ENCODE measurements at places on chromosomes 1 and 21.

GRCh38 chr21:26717146-26717739 is 128.0 kb downstream of the ADAMTS1 start:
- DNase-seq: peak; percentile 46

DNA sequence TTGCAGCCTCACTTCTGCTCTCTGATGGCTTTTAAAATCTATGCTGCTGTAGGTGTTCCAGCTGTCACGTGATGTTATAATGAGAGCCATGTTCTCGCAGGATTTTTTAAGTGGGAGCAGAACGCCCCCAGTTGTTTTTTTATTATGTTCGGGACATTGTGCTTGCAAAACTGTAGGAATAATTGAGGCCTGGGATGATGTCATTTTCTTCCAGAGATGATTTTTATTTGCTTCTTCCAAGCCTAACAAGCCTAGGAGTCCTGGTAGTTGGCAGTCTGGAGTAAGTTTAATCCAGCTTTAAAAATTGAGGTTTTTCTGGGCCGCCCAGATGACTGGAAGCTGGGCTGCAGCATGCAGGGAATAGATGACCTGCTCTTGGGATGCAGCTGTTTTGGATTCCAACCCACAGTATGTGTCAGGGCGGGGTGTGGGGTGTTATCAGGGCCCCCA is 34.6 kb upstream of the CHIT1 start:
- DNase-seq: peak; percentile 50

DNA sequence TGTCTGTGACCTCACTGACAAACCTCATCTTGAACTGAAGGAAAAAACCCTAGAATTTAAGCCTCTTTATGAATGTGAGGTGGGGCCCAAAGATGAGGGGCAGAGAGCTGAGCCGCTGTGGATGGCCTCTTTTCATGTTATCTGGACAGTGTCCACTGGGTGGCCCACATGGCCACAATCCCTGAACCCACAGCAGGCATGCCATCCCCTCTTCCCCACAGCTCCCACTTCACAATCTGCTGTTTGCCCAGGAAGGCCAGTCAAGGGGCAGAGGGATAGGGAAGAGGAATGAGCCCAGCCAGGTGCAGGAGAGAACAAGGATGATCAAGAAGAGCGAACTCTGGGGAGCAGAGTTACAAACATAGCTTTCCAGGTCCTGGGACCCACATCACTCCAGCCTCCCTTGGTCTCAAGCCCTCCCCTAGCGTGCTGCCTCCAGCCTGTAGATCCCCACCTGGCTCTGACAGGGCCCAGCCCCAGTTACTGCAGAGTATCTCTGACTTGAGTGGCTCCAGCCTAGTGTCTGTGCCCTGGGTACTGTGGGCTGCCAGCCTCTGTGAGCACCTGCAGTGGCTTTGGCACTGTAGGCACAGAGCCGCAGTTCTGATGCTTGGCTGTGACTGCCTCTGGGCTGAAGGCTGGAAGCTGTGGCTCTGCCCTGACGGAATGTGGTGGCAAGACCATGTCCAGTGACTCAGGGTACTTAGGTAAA is 1.9 kb upstream of the SLFNL1 start:
- DNase-seq: peak; percentile 58

DNA sequence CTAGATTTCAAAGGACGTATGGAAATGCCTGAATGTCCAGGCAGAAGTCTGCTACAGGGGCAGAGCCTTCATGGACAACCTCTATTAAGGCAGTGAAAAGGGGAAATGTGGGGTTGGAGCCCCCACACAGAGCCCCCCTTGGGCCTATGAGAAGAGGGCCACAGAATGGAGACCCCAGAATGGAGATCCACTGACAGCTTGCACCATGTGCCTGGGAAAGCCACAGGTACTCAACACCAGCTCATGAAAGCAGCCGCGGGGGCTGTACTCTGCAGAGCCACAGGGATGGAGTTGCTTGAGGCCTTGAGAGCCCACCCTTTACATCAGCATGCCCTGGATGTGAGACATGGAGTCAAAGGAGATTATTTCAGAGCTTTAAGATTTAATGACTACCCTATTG is 108.7 kb downstream of the DMRTB1 start:
- DNase-seq: no peak

- peak; percentile 31 for DNase-seq
These were observed 13.9 kb downstream of the UBIAD1 start for GRCh38 chr1:11286735-11287410.

GRCh38 chr1:200337831-200338230 is 72.0 kb downstream of the ZNF281 start:
- DNase-seq: no peak

- no peak for DNase-seq
These were observed 142.3 kb downstream of the MIS18A start for GRCh38 chr21:32136546-32136945.

DNA sequence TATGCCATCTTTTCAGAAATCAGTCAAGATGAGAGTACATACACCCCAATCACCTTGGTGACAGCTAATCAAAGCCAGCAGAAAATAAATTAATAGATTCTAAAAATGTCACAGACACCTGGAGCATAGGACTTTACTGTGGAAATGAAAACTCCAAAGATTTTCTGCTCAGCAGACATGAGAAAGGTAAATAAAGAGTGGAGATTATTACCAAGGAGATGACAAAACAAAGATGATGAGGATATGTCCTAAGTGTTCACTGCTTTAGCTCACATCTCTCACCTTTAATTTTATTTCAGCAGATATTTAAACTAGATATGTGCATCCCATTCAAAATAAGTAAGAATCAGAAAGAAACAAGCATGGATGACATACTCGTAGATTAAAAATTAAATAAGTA is 14.8 kb upstream of the KCNT2 start:
- DNase-seq: no peak

DNA sequence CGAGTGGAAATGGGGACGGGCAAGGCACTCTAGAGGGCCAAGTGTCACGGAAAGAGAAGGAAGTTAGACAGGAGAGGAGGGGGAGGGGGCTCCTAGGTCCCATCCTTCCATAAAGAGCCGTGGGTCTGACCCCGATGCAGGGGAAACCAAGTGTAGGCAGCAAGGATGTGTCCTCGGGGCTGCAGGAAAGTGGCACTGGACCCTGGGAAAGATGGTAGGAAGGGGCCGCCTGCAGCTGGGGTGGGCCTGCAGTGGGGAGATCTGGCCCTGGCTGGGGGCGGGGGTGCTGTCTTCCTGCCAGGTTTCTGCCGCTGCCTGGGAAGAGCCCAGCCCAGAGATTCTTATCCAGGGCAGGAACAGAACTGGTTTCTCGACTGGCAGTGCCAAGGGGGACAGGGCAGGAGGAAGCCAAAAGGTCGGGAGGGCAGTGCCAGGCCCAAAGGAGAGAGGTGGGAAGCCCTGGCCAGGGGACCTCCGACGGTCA is 12.9 kb downstream of the CRABP2 start:
- DNase-seq: no peak

DNA sequence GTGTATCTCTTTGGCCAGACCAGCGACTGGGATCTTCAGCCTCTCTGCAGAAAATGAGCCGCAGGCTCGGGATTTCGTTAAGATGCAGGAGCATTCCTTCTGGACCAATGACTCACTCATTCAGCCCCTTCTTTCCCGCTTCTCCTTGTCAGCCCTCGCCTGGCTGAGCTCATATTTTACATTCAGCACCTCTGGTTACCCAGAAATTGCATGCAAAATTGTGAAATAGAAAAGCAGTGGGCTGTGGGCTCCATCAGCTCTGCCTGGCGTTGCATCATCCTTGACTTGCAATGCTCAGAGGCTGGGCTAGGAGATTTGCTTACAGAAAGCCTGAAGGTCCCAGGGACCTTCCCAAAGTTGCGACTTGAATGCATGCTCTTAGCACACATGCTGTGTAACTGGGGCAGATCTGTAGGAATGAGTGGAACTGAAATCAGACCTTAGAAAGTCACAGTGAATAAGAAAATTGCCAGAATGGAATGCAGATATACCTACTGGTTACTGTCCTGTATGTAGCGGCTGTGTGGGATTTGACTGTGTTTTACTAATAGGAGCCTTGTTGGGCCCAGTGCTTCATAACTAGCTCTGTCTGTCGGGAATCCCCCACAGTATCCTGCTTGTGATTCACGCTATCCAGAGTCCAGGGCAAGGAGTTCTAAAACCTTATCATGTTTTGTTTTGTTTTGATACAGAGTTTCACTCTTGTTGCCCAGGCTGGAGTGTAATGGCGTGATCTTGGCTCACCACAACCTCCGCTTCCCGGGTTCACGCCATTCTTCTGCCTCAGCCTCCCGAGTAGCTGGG is 444.8 kb downstream of the KIF26B start:
- peak; percentile 90 for DNase-seq

GRCh38 chr1:15062479-15063099 is 91.0 kb upstream of the TMEM51 start:
- no peak for DNase-seq

DNA sequence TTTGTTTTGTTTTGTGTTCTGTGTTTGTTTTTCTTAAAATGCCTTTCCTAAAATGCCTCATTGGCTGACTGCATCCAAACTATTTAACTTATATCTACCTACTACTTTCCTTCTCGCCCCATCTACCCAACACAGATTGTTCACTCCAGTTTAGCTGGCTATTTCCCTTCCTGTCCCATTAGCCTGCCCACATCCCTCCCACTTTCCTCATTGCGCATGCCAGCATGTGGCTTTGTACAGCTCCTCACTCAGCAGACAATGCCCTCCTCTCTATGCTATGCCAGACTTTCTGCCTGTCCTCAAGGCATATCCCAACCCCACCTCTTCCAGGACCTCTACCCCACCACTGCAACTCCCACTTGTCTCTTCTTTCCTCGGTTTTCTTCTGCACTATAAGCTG is 94.7 kb upstream of the C1orf21 start:
- DNase-seq: no peak

Data from GM03348 (cell line).